ENCODE measurements at places on chromosomes 3 and 15.

DNA sequence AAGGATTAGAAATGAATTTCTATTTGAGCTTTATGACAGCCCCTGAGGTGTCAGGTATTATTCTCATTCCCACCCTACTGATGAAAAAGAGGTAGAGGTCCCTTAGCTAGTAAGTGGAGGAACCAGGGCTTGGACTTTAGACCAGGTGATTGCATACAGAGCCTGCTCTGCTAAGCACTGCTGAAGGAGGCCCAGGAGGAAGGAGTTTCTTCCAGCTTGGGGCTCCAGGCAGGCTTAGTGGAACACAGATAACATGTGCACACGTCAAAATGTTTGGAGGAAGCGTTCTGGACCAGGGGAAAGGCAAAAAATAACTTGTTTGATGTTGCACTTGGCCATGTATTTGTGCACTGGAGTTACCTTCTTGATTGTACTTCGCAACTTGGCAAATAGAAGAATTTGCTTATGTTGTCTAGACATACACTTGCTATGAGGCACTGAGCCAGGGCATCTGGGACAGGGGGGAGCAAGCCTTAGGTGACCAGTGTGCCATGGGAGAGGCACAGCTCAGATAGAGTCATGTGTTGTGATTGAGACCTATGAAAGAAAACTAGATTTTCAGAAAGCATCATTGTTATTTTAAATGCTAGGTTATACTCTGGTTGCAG is 22.4 kb downstream of the IFT122 start:
- DNase-seq: no peak

GRCh38 chr15:48966595-48967301 is 3.0 kb upstream of the SHC4 start:
- DNase-seq: no peak

DNA sequence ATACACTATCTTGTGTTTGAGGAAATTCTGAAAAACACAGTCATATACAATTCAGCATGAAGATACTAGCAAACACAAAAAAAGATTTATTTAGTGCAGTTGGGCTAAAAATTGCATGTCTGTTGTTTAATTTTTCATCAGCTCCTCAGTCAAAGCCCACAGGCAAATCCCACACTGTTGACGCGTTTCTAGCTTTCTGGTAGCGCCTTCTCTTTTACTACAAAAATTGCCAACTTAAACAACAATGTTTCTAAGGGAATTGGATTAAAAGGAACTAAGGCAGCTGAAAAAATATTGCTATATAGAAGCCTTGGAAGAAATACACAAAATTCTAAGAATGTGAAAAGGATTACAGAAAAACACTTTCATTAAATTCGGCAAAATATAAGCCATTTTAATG is 196.7 kb upstream of the P2RY1 start:
- no peak for DNase-seq

DNA sequence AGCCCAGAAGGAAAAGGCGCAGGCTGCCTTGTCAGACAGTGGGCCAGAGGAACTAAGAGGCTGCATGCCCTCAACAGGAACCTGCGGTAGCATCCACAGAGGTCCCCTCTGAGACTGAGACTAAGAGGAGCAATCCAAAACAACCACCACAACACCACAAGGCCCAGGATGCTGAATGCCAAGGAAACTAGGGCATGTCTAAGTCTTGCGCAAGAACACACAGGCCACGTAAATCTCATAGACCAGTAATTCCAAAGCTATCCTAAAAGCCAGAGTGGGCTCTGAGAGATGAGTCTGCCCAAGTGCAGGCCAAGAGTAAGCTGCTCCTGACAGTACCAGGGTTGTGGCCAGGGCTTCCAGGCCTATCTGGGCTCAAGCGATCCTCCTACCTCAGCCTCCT is 12.9 kb downstream of the MON1A start:
- DNase-seq: no peak
